PC-3 (cell line): ENCODE measurements at places on chromosomes 6 and 20. TPM values are rescaled to one million over a fixed set of nuclear protein-coding genes. Genes with fewer than 3 reads are reported as not detected.

Gene TCF19
- total RNA-seq, result 79.0 and 88.6 TPM in 2 replicates

DNA sequence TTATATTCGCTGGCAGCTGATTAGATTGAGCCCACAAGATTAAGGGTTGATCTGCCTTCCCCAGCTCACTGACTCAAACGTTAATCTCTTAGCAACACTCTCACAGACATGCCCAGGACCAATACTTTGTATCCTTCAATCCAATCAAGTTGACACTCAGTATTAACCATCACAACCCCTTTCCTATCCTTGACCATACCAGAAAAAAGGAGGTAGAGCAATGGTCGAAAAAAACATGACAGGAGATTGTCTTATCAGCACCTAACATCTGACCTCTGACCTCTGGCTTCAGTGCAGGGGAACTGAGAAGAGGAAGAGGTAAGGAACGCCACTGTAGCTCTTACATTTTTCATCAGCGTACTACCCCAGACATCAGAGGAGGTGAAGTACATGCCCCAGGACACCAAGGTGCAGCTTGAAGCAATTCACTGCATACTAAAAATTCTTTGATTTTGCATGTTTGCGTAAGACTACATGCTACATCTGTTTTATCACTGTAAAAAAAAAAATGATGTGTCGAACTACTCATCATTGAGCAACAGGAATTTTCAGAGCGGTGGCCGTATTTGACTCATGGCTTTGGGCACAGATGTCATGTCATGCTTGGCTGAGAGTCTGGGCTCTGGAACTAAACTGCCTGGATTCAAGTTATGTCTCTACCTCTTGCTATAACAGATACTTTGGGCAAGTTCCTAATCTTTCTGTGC, 188.0 kb upstream of the TAB2 start:
- no peaks in the 10 kb centered on the region for H3K27me3 ChIP-seq
- H3K4me1 ChIP-seq, result peaks cover 47% of the 10 kb centered on the region
- H3K36me3 ChIP-seq, result no peaks in the 10 kb centered on the region
- H3K4me3 ChIP-seq, result no peak overlapping the region; the same call in 1 of the 2 replicates

Gene GNAS-AS1
- 0.11 TPM in 1 of 2 replicates, not detected in the other for total RNA-seq

DNA sequence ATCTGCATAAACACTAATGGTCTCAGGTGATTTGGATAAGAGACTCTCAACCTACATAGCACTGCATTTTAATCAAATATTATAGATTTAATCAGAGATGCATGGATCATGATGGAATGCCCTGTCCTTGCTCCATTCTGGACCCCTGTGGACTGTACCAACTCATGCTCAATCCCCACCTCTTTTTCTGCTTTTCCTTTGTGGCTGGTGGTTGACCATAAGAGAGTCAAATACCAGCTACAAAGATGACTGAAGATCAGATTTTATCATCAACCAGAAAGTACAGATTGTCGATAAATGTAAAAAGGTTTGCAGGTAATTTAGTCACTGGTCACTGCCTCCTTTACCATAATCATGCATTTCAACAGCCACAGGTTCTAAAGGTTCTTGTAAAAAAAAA, 116.2 kb downstream of the ME1 start:
- DNase-seq, result no peak
- no peaks in the 10 kb centered on the region for H3K27me3 ChIP-seq
- no peak overlapping the region for H3K27ac ChIP-seq
- peaks cover 4% of the 10 kb centered on the region; the same call in 1 of the 2 replicates for H3K36me3 ChIP-seq
- H3K4me1 ChIP-seq, result no peaks in the 10 kb centered on the region

GRCh38 chr6:51654647-51655046, 432.8 kb downstream of the PKHD1 start:
- peaks cover 30% of the 10 kb centered on the region for H3K4me1 ChIP-seq
- no peaks in the 10 kb centered on the region for H3K36me3 ChIP-seq
- H3K27me3 ChIP-seq, result no peaks in the 10 kb centered on the region

GRCh38 chr20:17014217-17014616, 212.6 kb upstream of the PCSK2 start:
- H3K4me3 ChIP-seq, result no peak overlapping the region
- DNase-seq, result no peak
- no peaks in the 10 kb centered on the region for H3K36me3 ChIP-seq
- H3K27ac ChIP-seq, result no peak overlapping the region

GRCh38 chr6:158174024-158174423, 5.9 kb downstream of the GTF2H5 start:
- no peaks in the 10 kb centered on the region for H3K27me3 ChIP-seq
- no peaks in the 10 kb centered on the region for H3K36me3 ChIP-seq
- no peak overlapping the region for H3K27ac ChIP-seq
- no peak for DNase-seq
- H3K4me3 ChIP-seq, result no peak overlapping the region
- H3K4me1 ChIP-seq, result peaks cover 29% of the 10 kb centered on the region

GRCh38 chr6:20565342-20565741, 31.1 kb downstream of the CDKAL1 start:
- no peak overlapping the region for H3K4me3 ChIP-seq
- H3K36me3 ChIP-seq, result no peaks in the 10 kb centered on the region
- no peak overlapping the region for H3K27ac ChIP-seq

Gene BPIFB2
- total RNA-seq, result not detected in 2 replicates

DNA sequence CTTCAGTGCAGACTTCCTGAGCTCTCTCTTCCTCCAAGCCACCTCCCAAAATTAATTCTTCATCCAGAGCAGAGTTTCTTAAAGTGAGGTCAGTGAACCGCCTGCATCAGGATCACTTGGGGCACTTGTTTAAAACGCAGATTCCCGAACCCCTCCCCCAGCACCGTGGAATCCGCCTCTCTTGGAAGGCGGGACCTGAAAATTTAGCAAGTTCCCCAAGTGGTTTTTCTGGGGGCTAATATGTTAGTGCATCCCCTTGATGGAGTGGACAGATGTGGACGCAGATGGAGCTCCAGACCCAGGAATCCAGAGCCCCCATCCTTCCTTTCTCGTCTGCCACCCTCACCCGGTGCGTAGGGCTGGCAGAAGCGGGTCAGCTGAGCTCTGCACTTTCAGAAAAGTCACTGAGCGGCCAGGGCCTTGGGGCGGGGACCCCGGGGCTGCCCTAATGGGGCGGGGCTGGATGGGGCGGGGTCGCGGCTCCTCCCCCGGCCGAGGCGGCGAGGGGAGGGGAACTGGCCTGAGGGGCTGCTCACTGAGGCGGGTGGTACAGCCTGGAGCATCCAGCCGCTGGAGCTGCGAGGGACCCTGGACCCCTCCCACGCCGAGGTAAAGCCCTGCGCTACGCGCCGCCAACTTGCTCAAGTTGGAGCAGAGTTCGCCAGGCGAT, at the start of the genes DEFB124 and REM1:
Gene DEFB124, minus strand, starts transcription at position 370 of the 670 bp plus-strand sequence. CDS start 2,114 bp downstream, outside the sequence.
Gene REM1, plus strand, starts transcription at position 531 of the 670 bp plus-strand sequence. CDS start 1,158 bp downstream, outside the sequence.
- no peak within 1 kb of the TSS for H3K27ac ChIP-seq
- H3K36me3 ChIP-seq, result no peaks in the 10 kb centered on the region
- H3K4me1 ChIP-seq, result no peaks in the 10 kb centered on the region
- H3K4me3 ChIP-seq, result no peak within 1 kb of the TSS
- DNase-seq, result no peak
- H3K27me3 ChIP-seq, result peaks cover 48% of the 10 kb centered on the region

Gene XPO5
- total RNA-seq, result 42.3 and 50.6 TPM in 2 replicates

GRCh38 chr6:122165014-122165413, 234.4 kb upstream of the HSF2 start:
- no peak overlapping the region for H3K27ac ChIP-seq
- DNase-seq, result no peak
- no peaks in the 10 kb centered on the region for H3K36me3 ChIP-seq
- no peaks in the 10 kb centered on the region for H3K4me1 ChIP-seq
- H3K4me3 ChIP-seq, result no peak overlapping the region
- H3K27me3 ChIP-seq, result no peaks in the 10 kb centered on the region

DNA sequence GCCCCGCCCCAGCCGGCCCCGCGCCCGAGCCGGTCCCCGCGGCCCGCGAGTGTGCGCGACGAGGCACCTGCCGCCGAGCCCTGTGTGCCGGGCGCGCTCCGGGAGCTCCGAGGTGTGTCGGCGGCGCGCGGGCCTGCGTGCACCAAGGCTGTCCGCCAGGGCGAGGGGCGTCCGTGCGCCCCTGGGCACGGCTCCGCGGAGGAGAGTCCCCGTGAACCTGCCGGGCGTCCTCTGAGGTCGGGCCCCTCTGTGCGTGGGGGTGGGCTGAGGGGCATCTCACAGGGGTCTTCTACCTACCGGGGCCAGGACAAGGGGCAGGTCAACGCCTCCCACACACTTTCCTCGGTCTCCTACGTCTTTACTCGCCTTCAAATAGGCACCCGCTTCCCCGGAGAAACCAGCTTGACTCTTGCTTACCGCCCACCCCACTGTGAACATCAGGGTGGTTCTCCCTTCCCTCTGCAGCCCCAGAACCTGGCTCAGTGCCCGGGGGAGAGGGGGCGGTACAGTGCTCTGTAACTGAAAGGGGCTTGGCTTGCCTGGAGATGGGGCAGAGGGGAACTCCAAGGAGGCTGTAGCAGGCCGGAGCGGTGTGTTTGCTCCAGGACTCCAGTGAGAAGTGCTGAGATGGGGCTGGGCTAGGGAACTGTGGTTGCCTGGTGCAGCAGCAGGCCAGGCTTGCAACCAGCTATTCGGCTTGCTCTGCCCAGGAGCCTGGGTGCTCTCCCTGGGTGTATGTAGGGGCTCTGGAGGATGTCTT, at the start of gene SAMD10:
Gene SAMD10, minus strand, starts transcription at position 86 of the 760 bp plus-strand sequence. CDS start 175 bp downstream, outside the sequence.
- peaks cover 28% of the 10 kb centered on the region for H3K4me1 ChIP-seq
- no peaks in the 10 kb centered on the region for H3K27me3 ChIP-seq
- peak; percentile 54 for DNase-seq

- no peaks in the 10 kb centered on the region for H3K36me3 ChIP-seq
- peak within 1 kb of the TSS; percentile 82 for H3K4me3 ChIP-seq
- peak; percentile 20 for DNase-seq
- H3K27ac ChIP-seq, result no peak within 1 kb of the TSS
- H3K4me1 ChIP-seq, result peaks cover 5% of the 10 kb centered on the region; the same call in 1 of the 2 replicates
Observed at GRCh38 chr6:160348223-160349019, at the start of gene SLC22A3. SLC22A3 (plus strand) TSS chr6:160348378; CDS start chr6:160348420, 42 bp downstream.

GRCh38 chr6:86203044-86203443, 560.4 kb upstream of the SYNCRIP start:
- no peaks in the 10 kb centered on the region for H3K4me1 ChIP-seq
- no peak for DNase-seq
- H3K36me3 ChIP-seq, result no peaks in the 10 kb centered on the region
- H3K27ac ChIP-seq, result no peak overlapping the region
- H3K27me3 ChIP-seq, result no peaks in the 10 kb centered on the region

DNA sequence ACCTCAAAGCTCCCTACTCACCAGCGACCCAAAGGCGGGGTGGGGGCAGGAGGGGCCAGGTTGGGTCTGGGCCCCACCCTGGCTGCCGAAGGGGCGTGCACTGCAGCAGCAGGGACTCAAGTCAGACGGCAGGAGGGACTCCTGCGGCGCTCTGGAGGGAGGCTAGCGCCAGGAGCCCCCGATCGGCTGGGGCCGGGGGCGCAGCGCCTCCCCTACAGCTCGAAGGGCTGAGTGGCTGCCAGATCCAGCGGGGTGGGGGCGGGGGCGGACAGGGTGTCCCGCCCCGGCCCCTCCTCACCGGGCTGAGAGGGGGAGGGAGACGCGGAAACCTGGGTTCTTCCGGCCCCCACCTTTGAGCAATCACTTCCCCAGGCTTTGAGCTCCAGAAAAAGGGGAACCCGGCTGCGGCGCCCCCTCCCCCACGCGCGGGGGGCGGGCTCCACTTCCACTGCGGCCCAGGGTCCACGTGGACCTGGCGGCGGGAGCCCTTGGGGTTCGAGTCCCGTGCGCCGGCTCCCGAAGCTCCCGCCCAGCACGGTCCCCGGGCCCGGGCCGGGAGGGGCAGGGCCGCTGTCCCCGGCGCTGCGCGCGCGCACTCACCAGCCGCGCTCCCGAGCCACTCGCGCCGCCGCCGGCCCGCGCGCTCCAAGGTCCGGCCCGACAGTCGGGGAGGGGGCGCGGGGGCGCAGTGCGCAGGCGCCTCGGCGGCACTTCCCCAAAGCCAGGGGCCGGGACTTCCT, at the start of gene RGS19:
Gene RGS19, minus strand, starts transcription at position 246 of the 740 bp plus-strand sequence. CDS start 2,632 bp downstream, outside the sequence.
- peak within 1 kb of the TSS; percentile 45 for H3K27ac ChIP-seq
- no peaks in the 10 kb centered on the region for H3K36me3 ChIP-seq
- H3K4me1 ChIP-seq, result peaks cover 24% of the 10 kb centered on the region
- H3K4me3 ChIP-seq, result peak within 1 kb of the TSS; percentile 97
- no peaks in the 10 kb centered on the region for H3K27me3 ChIP-seq

DNA sequence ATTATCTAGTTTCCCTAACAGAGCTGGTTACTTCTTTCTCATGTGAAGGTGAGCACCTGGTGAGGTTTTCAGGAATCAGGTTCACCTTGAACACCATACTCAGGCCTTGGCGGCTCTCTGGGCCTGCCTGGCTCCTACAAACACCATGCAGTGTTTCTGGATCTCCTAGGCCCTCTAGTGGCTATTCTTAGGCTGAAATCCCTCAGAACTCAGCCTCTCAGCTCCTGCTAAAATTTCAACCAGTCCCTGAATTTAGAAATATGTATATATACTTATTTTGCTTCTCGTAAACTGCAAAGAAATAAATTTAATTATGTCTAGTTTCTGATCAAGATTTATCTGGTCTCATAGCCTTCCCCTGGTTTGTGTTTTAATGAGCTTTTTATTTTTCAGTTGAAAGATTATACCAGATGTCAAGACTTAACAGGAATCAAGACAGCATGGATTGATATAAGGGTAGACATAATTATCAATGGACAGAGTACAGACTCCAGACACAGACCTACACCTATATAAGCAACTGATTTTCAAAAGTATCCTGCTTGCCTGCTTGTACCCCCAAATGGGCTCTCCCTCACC, 55.9 kb downstream of the ANKEF1 start:
- no peak overlapping the region for H3K4me3 ChIP-seq
- H3K36me3 ChIP-seq, result no peaks in the 10 kb centered on the region
- peak; percentile 81 for DNase-seq

DNA sequence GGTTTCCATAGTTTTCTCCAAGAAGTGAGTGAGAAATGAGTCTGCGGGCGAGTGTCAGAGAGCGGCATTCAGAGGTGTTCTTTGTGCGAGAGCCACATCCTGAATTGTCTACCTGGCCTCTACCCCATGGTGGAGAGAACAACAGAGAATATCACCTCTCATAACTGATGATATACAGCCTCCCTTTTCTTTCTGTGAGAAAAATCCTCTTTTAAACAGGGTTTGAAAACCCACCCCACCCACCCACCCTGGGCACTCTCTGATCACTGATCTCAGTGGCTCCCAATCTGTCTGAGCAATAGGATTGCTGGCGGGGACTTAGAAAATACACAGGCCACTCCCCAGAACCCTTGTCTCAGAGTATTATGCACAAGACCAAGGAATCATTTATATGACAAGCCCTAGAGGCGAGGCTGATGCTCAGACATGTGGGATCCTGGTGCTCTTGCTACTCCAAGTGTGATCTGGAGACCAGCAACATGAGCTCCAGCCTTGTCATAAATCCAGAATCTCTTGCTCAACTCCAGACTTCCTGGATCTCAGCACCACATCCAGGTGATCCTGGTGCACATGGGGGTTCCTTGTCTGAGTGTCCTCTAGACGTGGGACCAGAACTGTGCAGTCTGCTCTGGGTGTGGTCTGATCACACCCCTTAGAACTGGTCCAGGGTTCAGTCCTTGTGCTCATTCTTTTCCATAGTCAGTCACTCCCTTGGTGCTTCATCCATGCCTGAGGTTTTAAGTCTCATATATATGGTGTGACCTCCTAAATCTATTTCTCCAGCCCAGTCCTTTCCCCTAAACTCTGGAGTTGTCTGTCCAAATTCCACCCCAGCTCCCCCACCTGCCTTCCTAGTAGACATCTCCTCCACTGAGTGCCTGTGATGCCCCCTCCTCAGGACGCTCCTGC, 5.3 kb downstream of the HLA-B start:
- no peaks in the 10 kb centered on the region for H3K36me3 ChIP-seq
- no peaks in the 10 kb centered on the region for H3K4me1 ChIP-seq
- H3K4me3 ChIP-seq, result no peak overlapping the region

GRCh38 chr6:2038092-2038491, 207.3 kb downstream of the GMDS start:
- no peaks in the 10 kb centered on the region for H3K4me1 ChIP-seq
- H3K4me3 ChIP-seq, result no peak overlapping the region
- H3K36me3 ChIP-seq, result no peaks in the 10 kb centered on the region
- H3K27ac ChIP-seq, result no peak overlapping the region
- no peak for DNase-seq

- H3K4me1 ChIP-seq, result peaks cover 3% of the 10 kb centered on the region; the same call in 1 of the 2 replicates
- H3K4me3 ChIP-seq, result no peak overlapping the region
- H3K27ac ChIP-seq, result no peak overlapping the region
- H3K27me3 ChIP-seq, result no peaks in the 10 kb centered on the region
Observed at GRCh38 chr6:142822842-142823241, 122.1 kb downstream of the HIVEP2 start.

Gene VAPB
- total RNA-seq, result 16.5 and 23.0 TPM in 2 replicates
